ENCODE measurements at places on chromosomes 6 and 20.

GRCh38 chr6:137579612-137580011 lies 85.4 kb upstream of the OLIG3 start:
- DNase-seq = no peak

DNA sequence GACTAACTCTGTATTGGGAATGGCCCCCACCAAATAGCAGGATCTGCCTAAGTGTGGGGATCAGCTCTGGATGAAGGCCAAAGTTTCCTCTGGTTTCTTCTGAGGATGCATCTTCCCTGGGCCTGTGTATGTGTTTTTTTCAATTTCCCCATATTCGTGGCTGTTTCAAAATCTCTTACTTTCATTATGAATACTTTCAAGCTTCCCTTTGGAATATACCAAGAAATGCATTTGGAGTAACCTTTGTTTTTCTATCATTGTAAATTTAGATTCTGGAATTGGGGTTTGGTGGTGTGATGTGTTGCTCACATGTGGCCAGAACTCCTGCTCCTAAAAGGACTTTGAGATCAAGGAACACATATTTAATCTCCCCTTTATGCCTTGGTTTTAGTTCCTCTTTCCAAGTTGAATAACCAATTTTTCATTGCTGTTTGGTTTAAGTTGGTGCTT lies 8.4 kb downstream of the ENTPD6 start:
- DNase-seq = no peak

- no peak for DNase-seq
Observed at GRCh38 chr6:163963205-163964120, 548.9 kb downstream of the QKI start.

GRCh38 chr6:53692172-53692571 lies 26.6 kb upstream of the KLHL31 start:
- no peak for DNase-seq

DNA sequence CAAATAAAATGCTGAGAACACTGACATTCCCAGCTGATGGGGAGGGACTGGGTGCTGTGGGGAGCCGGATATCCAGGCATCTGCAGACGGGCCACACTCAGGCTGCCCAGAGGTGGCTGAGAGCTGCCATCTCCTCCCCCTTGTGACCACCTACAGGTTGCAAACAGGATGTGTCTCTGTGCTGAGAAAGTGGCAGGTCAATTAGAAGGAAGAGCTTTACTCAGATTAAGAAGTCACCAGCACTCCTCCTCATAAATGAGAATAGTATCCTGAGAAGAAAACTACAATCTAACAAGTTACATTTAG lies 63.0 kb downstream of the HUS1B start:
- no peak for DNase-seq

- DNase-seq = no peak
Observed at GRCh38 chr6:109738667-109739066, 47.6 kb downstream of the FIG4 start.

Measured in HT1080 (cell line).